ENCODE measurements at places on chromosomes 1 and 21.

- no peak for DNase-seq
Measured at GRCh38 chr1:27569506-27570291, 34.2 kb downstream of the AHDC1 start.

DNA sequence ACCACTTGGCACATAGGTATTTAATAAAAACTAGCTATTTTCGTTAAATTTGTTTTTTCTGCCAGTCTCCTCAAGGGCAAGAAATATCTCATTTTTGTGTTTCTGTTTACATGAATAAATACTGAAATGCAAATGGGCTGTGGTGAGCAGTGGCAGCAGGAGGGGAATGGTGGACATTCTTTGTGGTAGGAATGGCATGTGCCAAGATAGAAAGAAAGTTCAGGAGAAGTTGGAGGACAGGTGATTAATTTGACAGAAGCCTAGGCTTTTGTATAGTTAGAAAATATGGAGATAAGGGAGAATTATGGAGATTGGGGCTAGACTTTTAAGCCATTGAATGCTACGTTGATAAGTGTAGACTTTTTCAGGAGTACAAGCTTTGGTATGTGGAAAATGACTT is 8.6 kb downstream of the RAP1A start:
- no peak for DNase-seq

DNA sequence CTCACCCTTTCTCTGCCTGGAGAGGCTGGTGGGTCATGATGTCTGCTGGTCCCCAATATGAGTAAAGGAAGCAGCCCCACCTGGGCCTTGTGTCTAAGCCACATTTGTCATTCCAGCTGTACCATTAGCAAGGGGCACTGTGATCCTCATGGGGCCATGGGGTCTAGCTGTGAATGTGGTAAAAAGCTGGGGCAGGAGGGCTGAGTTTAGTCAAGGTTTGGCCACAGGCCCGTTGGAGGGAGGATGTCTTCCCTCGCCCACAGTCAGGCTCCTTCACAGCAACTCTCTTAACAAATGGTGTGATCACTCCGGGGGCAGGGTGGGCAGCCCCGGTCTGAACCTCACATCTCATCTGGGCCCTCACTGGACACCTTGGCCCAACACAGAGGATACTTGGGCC is 115.4 kb downstream of the DMRTB1 start:
- DNase-seq: no peak

DNA sequence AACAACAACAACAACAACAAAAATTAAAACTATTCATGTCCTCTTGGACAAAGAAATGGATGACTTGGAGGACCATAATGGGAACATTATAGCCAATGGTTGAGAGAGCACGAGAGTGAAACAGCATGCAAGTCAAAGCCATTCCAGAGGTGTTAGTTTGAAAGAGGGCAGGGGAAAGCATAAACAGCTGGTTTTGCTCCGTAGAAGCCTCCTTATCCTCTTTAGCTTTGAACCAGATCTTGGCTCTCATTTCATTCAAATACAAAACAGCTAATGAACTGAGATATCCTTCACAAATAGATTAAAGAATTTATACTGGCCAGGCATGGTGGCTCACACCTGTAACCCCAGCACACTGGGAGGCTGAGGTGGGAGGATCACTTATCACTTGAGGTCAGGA is 8.7 kb upstream of the SMG7 start:
- DNase-seq: no peak

- DNase-seq: no peak
Measured at GRCh38 chr1:76330991-76331603, 256.6 kb downstream of the ST6GALNAC3 start.

DNA sequence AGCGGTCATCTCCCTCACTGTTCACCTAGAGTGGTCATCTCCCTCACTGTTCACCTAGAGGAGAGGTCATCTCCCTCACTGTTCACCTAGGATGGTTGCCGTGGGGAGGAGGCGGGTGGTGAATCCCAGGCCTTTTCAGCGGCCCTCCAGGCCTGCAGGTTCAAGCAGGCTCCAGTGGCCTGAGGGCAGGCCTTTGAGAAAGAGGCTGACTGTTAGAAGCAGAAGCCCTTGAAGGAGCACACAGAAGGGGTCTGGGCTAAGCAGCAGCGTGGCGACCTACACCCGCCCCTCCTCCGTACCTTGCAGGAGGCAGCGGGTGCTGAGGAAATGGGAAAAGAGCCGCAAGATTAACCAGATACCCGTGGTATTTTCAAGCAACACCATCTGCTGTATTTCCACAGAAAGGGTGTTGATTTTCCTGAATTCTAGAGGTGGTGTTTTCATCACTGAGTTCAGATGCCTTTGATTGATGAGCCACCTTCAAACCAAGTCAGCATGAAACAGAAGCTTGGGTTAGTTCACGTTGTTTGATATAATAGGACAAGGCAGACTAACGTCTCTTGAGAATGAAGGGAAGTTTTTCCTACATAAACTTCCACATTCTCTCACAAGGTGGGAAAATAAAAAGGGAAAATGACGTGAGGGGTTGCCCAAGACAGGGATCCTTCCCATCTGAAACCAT is 289.5 kb downstream of the KIF26B start:
- DNase-seq: no peak

DNA sequence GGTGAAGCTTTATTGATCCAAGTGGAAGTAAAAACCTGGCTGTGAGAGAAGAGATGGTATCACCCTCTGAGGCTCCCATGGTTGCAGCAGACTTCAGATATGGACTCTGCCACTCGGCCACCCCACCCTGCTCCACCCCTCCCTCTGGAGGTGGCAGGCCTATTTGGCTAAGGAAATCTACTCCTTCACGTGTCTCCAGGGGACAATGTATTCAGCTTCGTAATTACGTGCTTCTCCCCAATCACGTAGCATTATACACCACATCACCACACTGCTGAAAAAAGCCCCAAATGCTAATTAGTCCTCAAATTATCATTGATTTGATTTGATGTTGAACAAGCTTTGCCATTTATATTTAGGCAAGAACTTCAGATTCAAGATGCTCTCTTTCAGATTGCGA is 220.7 kb downstream of the OMA1 start:
- no peak for DNase-seq

- DNase-seq: no peak
Measured at GRCh38 chr1:47180603-47181094, 9.2 kb downstream of the PDZK1IP1 start.

DNA sequence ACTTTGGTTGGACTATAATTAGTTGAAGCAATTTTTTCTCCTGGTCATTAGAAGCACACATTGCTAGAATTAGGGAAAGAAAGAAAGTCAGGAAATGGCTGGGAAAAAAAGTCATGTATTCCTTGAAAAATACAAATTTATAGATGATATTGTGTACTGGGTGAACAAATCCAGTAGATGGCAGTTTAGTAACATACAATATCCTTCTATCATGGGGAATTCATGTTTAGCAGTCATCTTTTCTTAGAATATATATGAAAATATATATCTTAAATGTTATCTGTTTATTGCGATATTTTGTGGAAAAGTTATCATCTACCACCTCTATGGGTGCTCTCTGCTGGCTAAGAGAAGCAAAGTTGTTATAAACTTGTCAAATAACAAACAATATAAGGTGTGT is 13.1 kb upstream of the ZRANB2 start:
- no peak for DNase-seq

GRCh38 chr1:203929741-203930309 is 68.4 kb downstream of the SNRPE start:
- no peak for DNase-seq

GRCh38 chr1:229383961-229384360 is 41.1 kb upstream of the CCSAP start:
- no peak for DNase-seq

DNA sequence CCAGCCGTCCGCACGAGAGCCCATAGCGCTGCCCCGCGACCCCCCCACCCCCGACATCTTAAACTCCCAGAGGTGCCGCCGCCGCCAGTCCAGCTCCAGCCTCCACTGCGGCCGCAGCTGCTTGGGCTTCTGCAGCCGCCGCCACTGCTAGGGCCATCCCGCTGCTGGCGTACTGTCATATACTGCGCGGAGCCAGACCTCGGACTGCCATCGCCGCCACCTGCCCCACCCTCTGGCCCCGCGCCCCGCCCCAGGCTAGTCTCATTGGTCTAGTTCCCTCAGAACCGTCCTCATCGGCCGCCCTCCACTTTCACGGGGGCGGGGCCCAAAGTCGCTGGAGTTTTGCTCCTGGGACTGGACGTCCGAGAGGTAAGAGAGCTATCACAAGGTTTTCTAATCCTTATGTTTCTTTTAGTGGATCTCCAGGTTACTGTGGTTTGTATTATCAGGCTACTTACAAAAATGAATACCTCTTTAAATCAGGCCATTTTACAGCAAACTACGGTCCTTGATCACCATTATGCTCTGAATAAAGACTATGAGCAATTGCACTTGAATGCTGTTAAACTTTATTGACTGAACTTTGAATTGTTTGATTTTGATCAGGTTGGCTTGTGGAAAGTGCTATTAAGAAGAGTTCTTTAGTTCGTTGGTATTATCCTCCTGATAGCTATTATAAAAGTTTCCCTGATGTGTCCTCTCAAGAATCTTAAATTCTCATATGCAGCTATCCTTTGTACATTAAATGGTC is 2.8 kb upstream of the CD1D start:
- no peak for DNase-seq

- DNase-seq: no peak
Measured at GRCh38 chr1:8460132-8460544, 142.2 kb downstream of the SLC45A1 start.

GRCh38 chr1:7940745-7941436 is at the start of gene TNFRSF9:
TSS of gene TNFRSF9 (minus strand) at chr1:7940839. CDS start at chr1:7939994, 845 bp downstream.
- no peak for DNase-seq

DNA sequence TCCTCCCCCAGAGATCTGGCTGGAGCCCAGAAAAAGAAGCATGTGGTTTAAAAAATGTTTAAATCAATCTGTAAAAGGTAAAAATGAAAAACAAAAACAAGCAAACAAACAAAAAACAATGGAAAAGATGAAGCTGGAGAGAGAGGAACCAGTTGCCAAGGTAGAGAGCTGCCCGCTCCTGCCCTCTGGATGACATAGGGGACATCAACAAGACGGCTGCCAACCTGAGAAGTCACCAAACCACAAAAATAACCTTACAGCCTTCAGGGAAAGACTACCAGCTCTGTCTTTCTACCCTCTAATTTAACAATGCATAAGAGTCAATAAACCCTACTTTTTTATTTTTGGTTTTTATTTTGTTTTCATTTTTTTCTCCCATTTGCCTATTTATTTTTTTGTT is 8.5 kb upstream of the IPO9 start:
- DNase-seq: no peak

DNA sequence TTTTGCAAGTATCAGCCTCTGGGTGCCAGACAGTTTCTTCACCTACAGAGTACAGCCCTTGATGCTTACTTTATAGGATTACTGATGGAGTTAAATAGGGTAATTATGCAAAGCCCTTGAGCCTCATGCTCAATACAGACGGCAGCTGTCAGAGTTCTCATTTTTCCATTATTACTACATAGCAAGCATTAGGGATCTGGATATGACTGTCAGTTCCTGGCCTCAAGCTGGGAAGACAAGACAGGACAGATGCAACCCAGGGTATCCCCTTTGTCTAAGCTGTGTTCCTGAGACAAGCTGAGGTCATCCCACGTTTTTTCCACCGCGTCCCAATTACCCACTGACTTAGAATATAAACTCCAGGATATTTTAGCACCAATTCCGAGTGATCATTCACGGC is 94.4 kb downstream of the SLC35F3 start:
- DNase-seq: no peak

DNA sequence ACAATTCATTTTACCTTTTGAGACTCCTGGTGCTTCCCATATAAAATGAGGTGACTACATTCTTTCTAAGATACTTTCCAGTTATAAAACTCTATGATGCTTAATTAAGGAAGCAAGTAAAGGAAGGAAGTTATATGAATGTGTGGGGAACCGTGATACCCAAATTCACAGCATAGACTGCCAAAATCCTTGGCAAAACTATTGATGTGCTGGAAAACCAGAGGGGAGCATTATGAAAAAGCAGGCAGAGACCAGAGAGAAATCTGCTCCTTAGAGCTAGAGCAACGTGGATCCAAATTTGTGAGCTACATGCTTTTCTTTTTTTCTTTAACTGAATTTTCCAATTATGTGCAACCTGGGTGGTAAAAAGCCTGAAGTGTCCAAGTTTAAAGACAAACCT is 201.4 kb upstream of the USP25 start:
- no peak for DNase-seq

DNA sequence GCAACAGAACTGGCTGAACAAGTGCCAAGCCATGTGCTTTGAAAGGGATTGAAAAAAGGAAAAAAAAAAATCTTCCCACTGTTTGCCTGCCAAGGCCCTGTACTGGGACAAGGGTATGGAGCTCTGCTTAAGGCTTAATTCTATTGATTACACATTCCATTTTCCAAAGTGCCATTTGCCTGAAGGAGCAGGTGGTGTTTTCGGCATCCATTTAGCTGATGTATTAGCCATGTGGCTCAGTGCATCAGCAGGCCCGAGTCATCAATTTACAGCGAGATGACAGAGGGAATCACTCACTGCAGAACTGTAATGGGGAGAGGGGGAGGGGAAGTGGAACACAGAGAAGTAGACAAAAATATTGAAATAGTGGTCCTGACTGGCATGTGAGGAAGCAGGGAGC is 144.2 kb upstream of the BEND5 start:
- DNase-seq: no peak
